Left ventricle myocardium superior (tissue), 1 donor: ENCODE measurements at places on chromosomes 2 and 18. TPM values are rescaled to one million over a fixed set of nuclear protein-coding genes. Genes with fewer than 3 reads are reported as not detected.

DNA sequence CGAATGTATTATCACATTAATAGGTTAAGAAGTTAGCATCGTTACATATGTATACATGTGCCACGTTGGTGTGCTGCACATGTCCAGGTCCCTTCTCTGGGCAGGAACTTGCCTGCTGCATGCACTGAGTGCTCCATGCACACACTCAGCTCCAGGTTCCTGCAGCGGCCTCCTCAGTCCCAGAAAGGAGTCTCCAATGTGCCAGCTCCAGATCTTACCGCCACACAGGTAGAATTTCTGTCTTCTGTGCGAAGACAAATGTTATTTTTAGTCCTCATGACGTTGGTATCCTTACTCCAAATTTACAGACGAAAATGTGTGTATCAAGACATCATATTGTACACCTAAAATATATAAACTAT is 127.1 kb downstream of the GALR1 start:
- no peak for DNase-seq

DNA sequence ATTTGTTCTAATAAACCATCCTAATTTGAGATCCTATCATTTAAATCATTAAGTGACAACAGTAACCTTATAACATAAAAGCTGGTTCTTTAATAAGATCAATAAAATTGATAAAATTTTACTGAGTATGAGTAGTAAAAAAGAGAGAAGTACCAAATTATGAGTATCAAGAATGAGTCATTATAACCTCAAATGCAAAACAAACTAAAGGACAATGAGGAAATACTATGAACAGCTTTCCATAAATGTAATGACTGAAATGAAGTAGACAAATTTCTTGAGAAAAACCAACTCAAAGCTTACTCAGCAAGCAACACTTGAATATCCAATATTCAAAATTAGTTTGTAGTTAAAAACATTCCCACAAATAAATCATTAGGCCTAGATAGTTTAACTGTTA is 433.0 kb downstream of the ZEB2 start:
- DNase-seq, result no peak

The SPP2 gene
- not detected for total RNA-seq

GRCh38 chr2:132936261-132936660 is 266.3 kb upstream of the LYPD1 start:
- DNase-seq, result no peak

The NCKAP5 gene
- total RNA-seq, result 2.8 TPM

DNA sequence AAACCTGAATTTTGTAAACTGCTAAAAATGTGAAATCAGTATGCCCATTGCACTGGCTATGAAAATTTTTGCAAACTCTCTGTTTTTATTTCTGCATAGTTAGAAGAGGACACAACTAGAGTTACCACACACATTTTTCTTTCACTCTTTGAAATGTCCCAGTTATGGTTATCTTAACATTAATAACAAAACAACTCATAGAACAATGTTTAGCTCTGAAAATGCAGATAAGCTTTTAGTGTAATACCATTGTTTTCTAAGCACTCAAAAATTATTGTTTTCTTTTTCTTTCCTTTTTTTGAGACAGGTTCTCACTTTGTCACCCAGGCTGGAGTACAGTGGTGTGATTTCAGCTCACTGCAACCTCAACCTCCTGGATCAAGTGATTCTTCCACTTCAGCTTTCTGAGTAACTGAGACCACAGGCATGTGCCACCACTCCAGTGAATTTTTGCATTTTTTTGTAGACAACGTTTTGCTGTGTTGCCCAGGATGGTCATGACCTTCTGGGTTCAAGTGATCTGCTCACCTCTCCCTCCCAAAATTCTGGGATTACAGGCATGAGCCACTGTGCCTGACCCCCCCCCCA is 1204.5 kb upstream of the ZEB2 start:
- DNase-seq, result no peak

The CLEC4F gene
- 0.25 TPM for total RNA-seq

- no peak for DNase-seq
Observed at GRCh38 chr2:105879803-105880300, 135.1 kb downstream of the NCK2 start.
